ENCODE measurements at places on chromosomes 3 and 15.

DNA sequence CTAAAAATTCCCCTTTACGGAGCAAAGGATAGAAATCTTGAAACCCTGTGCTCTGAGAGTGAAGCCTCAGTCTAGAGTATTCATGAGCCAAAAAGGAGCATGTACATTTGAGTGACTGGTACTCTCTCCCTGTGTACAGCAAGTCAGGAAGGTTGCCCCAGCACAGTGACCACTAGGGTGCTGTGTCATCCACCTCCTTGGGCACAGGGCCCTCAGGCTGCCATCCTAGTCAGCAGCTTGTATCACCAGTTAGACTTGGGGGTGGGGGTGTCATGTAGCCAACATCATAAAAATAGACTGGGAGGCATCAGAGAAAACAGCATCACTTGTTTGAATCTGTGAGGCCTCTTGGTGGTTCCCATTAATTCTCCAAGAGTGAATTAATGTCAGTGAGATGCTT lies 12.0 kb downstream of the NME9 start:
- no peak for DNase-seq

- DNase-seq, result no peak
Measured at GRCh38 chr3:150223558-150223957, 184.5 kb upstream of the TSC22D2 start.

- DNase-seq, result no peak
Measured at GRCh38 chr3:124939661-124940060, 5.1 kb upstream of the MUC13 start.

- no peak for DNase-seq
Measured at GRCh38 chr3:10299175-10299574, 6.4 kb upstream of the GHRL start.

GRCh38 chr3:185992831-185993374 lies 55.1 kb upstream of the TRA2B start:
- no peak for DNase-seq

- no peak for DNase-seq
Measured at GRCh38 chr3:73674280-73674679, 49.5 kb upstream of the PDZRN3 start.

GRCh38 chr3:108329947-108330346 lies 33.6 kb downstream of the HHLA2 start:
- DNase-seq, result no peak

- peak; percentile 62 for DNase-seq
Measured at GRCh38 chr3:125300416-125300815, 74.7 kb downstream of the ZNF148 start.

- peak; percentile 9 for DNase-seq
Measured at GRCh38 chr3:11629716-11630115, 14.0 kb downstream of the VGLL4 start.

DNA sequence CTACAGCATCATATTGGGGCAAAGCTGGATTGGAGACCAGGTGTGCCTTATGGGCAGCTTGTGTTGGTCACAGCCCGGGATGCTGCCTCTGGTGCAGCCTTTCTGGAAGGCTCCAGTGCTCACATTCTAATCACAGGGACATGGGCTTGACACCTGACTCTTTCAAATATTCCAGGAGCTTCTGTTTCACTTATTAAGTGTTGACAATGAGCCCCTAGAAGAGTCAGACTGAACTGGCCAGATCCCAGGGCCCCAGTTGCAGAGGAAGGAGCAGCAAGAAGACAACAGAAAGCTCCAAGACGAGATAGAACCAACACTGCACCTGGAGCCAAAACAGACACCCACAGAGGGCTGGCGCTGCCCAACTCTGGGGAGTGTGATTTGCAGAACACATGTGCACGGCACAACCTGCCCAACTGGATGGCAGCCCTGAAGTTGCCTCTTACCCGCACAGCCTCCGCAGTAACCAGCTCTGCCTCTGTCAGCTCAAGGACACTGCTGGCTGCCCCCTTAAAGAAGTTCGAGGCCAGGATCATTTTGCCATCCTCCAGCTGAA lies 30.3 kb downstream of the ALDH1L1 start:
- DNase-seq, result no peak

DNA sequence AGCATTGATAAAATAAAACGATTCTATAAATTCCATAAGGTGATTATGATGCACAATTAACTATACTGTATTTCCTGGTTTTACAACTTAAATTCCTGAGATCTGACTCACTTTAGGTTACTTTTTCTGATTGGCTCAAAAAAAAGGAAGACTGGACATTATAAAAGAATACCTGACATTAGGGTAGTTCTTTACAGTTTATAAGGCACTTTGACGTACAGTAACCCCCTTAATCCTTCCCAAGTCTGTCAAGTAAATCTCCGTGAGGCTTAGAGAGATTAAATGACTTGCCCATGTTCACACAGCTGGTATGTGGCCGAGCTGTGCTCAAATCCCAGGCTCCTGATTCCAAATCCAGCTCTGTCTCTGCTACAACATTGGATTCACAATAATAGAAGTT lies 1.0 kb upstream of the SLTM start:
- DNase-seq, result no peak
